Dermis blood vessel endothelial cell (primary cell): ENCODE measurements at places on chromosomes 7 and 10. TPM values are rescaled to one million over a fixed set of nuclear protein-coding genes. Genes with fewer than 3 reads are reported as not detected.

GRCh38 chr7:152451356-152451755 lies 15.6 kb upstream of the KMT2C start:
- DNase-seq: no peak

DNA sequence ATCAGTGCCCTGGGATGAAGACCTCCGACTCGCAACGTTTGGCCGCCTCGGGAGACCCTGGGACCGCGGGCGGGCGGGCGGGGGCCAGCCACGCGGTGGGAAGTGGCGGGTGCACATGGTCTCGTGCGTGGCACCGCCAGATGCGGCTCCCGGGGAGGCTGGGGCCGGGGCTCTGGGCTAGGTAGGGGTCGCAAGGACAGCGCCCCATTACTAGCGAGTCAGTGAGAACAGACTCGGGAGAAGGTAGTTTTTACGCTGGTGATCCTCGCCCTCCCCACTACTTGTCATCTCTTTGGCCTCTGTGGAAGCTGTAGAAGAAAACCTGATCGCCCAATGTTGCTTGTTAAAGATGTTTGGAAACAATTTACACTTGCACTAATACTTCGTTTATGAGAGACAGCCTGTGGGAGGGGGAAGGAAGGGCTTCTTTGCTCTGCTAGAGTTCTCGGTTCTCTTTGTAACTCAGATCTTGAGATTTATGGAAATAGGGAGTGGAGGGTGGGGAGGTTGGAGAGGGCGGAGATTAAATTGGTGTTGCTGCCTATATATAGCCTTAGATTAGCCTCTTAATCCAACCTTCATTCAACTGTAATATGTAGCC lies 591 bp downstream of the BZW2 start:
- peak; percentile 26 for DNase-seq

Gene SLC18A3
- not detected in 2 replicates for total RNA-seq

- DNase-seq: peak; percentile 84
These were observed 69.8 kb downstream of the LSMEM1 start for GRCh38 chr7:112550468-112551060.

Gene KLF6
- total RNA-seq: 101 and 205 TPM in 2 replicates

Gene FOXP2
- total RNA-seq: 3.7 and 11.4 TPM in 2 replicates

Gene PLEKHS1
- not detected in 2 replicates for total RNA-seq

DNA sequence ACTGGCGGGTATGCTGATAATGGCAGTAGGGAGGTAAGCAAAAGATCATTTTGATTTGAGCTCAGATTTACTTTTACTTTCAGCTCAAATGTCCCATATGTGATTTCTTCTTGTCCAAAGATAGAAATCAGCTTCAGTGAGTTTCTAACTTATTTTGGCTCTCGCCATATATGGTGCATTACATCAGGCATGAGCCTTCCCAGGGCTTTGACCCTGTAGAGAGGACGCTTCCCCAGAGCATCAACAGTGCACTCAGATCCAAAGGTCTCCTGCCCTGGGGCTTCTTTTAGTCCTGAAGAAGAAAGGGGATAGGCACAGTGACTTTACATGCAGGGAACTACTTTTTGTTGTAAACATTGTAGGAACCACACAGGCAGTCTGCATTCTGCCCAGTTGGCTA lies 128.6 kb upstream of the PDLIM1 start:
- no peak for DNase-seq

DNA sequence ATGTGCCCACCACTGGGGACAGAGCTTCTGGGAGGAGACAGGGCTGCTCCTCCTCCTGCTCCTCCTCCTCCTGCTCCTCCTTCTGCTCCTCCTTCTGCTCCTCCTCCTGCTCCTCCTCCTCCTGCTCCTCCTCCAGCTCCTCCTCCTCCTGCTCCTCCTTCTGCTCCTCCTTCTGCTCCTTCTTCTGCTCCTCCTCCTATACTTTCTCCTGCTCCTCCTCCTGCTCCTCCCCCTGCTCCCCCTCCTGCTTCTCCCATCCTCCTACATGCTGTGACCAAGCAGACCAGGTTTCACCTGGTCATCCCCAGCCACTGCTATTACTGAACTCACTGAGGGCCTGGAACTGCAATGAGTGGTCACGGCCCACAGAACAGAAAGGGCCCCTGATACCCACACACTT lies 154.0 kb upstream of the PPP2R2D start:
- DNase-seq: no peak

DNA sequence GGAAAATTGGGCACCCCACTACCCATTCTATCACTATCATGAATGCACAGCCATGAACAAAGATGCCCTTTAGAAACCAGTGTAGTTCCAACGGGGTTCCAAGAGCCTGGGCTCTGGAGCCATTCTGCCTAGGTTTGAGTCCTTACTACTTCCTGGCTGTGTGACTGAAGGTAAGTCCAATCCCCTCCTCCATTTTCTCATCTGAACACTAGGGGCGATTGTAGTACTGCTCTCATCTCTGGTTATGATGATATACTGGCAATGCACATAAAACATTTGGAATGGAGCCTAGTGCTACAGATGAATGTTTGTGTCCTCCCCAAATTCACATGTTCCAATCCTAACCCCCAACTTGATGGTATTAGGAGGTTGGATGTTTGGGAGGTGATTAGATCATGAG lies 28.1 kb upstream of the CDH23 start:
- no peak for DNase-seq
